ENCODE measurements at places on chromosomes 13 and 19. TPM values are rescaled to one million over a fixed set of nuclear protein-coding genes. Genes with fewer than 3 reads are reported as not detected.

Gene GJB6
- 7.7 TPM for total RNA-seq

Gene FGF22
- not detected for total RNA-seq

Gene SHD
- total RNA-seq = not detected

Gene CACNA1A
- 0.47 TPM for total RNA-seq

Gene GNA15
- 7.5 TPM for total RNA-seq

Gene SIX5
- total RNA-seq = 1.6 TPM

Gene TEX26
- not detected for total RNA-seq

DNA sequence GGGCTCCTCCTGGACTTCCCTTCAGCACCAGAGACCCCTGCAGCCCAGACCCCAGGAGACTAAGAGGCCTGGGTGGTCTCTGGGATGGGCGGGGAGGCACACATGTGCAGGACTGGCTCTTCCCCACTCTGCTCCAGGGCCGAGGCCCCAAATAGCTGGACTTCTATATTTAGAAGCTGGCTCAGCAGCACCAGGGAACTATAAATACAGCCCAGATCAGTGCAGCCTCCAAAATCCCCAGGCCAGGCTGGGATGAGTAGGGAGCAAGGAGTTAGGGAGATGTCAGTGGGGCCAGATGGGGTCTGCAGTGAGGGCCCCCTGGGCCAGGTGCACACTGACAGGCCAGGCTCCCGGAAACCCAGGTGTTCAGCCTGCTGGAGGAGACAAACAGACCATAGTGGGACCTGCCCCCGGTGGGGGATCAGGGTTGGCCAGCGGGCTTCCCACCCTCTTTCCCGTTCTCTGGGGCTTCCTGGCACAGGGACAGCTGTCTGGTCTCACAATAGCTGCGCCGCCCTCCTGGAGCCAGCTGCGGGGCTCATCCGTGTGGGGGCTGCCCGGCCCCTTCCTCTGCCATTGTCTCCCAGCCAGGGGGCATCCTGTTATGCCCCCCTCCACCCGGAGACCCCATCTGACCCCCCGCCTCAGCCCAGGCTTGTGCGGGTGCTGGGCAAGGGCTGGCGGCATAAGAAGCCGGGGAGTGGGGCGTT lies 5.5 kb upstream of the ADGRE5 start:
- H3K36me3 ChIP-seq = peaks cover 1% of the 10 kb centered on the region
- peak overlapping the region; percentile 98 for H3K27ac ChIP-seq
- H3K4me3 ChIP-seq = peak overlapping the region; percentile 68
- H3K4me1 ChIP-seq = peaks cover 60% of the 10 kb centered on the region

DNA sequence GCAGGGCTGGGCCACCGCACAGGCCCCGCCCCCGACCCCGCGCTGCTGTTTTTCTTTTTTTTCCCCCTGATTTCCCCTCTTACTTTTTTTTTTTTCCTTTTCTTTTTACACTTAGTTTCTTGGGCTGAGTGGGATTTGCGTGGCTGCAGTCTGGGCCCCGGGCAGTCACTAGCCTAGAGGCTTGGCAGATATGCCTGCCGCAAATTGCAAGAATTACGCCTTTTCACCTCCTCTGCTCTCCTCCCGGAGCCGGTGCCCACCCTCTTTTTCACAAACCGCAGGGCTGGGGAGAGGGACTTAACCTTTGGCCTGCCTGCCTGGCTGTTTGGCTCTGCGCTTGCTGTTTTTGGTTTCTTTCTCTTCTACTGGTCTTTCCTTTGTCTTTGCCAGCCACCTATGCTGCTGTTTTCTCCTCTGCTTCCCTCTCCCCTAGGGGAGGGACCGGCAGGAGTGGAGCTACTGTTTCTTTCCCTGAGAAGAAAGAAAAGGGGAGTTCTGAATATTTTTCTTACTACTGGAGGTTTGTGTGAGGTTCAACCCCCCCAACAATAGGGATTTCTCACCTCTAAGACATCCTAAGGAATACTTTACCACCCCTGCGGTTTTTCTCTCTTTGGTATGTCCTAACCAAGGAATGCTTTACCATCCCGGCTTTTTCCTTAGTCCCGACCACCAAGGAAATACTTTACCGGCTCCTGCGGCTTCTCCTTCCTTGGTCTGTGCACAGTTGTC lies 11.0 kb downstream of the ZNF552 start:
- DNase-seq = peak; percentile 25
- peak overlapping the region; percentile 64 for H3K27ac ChIP-seq
- H3K4me1 ChIP-seq = peaks cover 42% of the 10 kb centered on the region
- peaks cover 43% of the 10 kb centered on the region for H3K36me3 ChIP-seq

DNA sequence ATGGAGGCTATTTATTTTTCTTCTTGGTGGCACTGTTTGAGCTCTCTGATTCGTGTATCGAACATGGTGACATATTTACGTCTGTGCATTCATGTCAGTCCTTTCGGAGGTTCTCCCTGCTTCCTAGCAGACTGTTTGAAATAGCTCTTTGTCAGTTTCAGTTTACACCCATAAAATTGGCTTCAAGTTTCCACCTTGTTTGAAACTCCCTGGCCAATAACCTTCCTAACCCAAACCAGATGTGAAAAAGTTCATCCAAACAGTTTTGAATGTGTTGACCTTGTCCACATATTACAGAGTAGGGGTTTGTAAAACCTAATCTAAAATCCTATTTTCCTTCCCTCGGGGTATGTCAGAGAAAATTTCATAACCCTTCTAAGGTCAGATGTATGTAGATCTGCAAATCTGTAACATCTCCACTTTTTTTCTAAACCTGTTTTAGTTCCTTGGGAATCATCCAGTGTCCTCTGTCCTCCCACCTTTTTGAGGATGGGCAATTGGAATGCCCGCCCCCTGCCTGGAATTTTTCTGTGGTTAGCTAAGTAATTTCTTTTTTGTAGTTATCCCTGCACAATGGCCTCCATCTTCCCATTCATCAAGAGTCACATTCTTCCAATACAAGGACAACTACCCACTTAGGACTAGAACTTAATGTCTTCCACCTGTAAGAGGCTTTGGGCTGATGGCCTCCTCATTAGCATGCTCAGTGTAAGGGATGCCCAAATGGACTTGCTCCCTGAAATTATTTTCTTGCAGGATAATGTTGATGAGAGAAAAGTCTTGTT lies 499.8 kb downstream of the GPC6 start:
- H3K27ac ChIP-seq = no peak overlapping the region
- no peaks in the 10 kb centered on the region for H3K27me3 ChIP-seq
- H3K4me3 ChIP-seq = no peak overlapping the region
- no peaks in the 10 kb centered on the region for H3K4me1 ChIP-seq
- no peaks in the 10 kb centered on the region for H3K36me3 ChIP-seq
- DNase-seq = no peak

- H3K4me1 ChIP-seq = no peaks in the 10 kb centered on the region
- H3K27ac ChIP-seq = no peak overlapping the region
- H3K4me3 ChIP-seq = no peak overlapping the region
These were observed 415.4 kb downstream of the SLITRK5 start for GRCh38 chr13:88086577-88086976.

DNA sequence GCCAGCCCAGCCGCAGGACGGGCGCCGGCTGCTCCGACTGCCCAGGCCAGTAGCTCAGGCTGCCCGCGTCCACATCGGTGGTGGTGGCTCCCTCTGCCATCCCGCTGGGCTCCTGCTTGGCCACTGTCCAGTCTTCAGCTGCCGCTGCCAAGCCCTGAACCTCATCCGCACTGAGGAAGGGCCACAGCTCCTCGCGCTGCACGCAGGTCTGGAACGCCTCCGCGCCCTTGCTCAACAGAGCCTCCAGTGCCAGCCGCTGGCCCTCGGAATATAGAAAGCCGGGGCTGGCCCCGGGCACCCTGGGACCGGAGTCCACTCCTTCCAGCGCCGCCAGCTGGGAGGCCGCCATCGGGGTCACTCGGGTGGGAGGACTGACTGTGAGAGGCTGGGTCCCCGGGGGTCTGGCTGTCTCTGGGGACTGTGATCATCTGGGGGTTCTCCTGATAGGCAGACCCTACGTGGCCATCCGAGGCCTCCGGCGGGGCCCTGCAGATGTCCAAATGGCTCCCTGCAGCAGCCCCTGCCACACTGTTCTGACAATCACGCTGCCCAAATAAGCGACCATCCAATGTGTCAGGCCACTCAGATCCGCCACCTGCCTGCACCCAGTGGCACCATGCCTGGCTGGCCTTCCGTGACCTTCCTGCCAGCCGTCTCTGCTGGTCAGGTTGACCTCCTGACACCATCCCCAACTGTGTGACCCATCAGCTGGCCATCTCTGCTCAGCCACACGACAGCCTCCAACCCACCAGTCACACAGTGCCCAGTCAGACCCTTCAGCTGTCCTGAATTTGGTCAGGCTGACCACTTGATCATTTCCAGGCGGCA lies 1.6 kb downstream of the FAM83E start:
- peaks cover 15% of the 10 kb centered on the region for H3K4me1 ChIP-seq
- H3K4me3 ChIP-seq = peak overlapping the region; percentile 6
- DNase-seq = no peak

DNA sequence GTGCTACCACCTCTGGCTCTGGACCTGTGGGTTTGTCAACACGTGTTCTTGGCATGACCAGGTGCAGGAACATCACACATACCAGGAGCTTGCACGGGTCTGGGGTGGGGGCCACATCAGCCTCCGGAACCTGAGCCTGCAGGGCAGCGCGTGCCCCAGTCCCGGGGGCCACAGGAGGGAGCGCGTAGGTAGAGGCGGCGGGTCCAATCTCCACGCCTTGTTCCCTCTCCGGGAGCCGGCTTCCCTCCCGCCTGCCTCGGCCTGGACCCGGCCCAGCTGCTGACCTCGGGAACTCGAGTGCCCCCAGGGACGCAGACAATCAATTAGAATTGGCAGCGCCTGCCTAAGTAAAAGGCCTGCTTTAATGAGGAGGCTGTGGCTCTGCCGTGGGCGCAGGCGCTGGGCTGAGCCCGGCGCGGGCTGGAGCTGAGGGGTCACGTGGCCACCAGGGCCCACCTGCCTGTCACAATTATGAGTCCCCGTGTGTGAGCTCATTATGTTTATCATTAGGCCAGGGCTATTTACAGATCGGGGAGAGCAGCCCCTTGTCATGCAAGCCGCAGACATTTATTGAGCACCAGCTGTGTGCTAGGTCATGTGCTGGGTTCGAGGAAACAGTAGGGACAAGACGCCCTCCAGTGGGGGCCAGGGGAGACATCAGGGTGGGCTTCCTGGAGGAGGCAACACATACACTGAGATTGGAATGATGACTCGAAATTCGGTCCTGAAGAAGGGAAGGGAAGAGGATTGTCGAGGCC lies 32.2 kb upstream of the TNFAIP8L1 start:
- DNase-seq = no peak
- H3K36me3 ChIP-seq = no peaks in the 10 kb centered on the region
- no peak overlapping the region for H3K4me3 ChIP-seq
- no peak overlapping the region for H3K27ac ChIP-seq
- no peaks in the 10 kb centered on the region for H3K4me1 ChIP-seq

- no peaks in the 10 kb centered on the region for H3K27me3 ChIP-seq
These were observed 17.6 kb downstream of the PPP1R12C start for GRCh38 chr19:55099557-55100506.

DNA sequence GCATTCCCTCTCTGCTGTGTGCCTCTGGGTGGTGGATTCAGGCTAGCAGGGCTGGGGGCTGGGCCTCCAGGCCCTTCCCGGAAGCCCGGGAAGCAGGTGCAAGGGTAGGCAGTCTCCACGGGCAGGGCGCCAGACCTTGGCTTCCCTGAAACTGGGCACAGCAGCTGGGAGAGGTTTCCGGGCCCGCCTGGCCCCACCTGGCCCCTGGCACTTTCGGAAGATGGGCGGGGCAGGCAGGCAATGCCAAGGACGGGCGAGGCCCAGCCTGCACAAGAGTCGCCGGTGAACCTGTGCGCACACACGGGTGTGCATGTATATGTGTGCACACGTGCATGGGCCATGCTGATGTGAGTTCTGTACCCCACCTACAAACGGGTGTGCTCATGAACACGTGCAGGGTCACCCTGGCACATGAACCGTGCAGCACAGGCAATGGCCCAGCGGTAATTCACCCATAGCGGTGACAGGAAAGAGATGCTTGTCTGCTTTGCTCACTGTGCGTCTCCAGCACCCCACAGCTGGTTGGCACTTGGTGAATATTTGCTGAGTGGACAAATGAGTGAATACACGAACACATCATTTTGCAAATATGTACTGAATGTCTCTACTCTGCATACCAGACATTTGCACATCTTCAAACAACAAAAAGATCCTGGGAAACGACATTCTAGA lies 15.3 kb downstream of the GADD45B start:
- no peak overlapping the region for H3K27ac ChIP-seq
- no peak for DNase-seq
- H3K27me3 ChIP-seq = peaks cover 66% of the 10 kb centered on the region
- H3K36me3 ChIP-seq = no peaks in the 10 kb centered on the region
- peaks cover 25% of the 10 kb centered on the region for H3K4me1 ChIP-seq

DNA sequence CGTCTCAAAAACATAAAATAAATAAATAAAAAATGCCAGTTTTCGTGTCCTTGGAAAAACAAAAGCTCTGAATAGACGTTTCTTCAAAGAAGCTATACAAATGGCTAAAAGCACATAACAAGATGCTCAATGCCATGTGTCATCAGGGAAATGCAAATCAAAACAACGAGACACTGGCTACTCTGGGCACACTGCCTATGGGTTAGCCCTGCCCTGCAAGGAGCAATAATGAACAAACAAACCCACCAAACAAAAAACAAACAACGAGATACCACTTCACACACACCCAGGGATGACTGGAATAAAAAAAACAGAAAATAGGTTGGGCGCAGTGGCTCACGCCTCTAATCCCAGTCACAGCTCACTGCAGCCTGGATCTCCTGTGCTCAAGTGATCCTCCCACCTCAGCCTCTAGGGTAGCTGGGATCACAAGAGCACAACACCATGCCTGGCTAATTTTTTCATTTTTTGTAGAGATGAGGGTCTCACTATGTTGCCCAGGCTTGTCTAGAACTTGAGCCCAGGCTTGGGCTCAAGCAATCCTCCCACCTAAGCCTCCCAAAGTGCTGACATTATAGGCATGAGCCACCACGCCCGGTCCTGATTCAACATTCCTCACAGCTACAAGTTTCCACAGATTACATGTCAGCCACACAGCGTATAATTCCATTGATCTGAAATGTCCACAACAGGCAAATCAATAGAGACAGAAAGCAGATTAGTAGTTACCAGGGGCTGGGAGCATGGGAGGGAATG lies 15.5 kb upstream of the ISYNA1 start:
- H3K4me1 ChIP-seq = peaks cover 2% of the 10 kb centered on the region
- no peak overlapping the region for H3K4me3 ChIP-seq
- H3K27ac ChIP-seq = no peak overlapping the region
- peaks cover 4% of the 10 kb centered on the region for H3K36me3 ChIP-seq
- no peak for DNase-seq
- H3K27me3 ChIP-seq = no peaks in the 10 kb centered on the region

- no peaks in the 10 kb centered on the region for H3K4me1 ChIP-seq
- no peak for DNase-seq
- no peak overlapping the region for H3K4me3 ChIP-seq
- H3K36me3 ChIP-seq = peaks cover 2% of the 10 kb centered on the region
- H3K27me3 ChIP-seq = no peaks in the 10 kb centered on the region
These were observed 219.5 kb downstream of the DCT start for GRCh38 chr13:94259984-94260383.
